Vagina (tissue), 2 donors: ENCODE measurements at places on chromosomes 6 and 20.

DNA sequence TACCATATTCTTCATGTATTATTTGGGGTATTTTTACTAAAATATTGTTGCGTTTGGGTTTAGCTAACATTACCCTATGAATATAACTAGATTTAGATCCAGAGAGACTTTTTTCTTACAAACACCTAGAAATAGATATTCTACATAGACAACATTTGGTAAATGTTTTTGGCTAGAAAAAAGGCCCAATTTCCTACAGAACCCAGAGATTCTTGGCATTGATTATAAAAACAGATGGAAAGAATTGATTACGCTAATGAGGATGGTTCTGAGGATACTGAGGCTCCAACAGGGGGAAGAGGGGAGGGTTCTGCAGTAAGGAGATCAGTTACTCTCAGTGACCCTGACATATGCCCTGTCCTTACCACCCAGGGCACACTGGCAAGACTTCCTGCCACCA lies 123.2 kb downstream of the IPCEF1 start:
- DNase-seq: no peak

DNA sequence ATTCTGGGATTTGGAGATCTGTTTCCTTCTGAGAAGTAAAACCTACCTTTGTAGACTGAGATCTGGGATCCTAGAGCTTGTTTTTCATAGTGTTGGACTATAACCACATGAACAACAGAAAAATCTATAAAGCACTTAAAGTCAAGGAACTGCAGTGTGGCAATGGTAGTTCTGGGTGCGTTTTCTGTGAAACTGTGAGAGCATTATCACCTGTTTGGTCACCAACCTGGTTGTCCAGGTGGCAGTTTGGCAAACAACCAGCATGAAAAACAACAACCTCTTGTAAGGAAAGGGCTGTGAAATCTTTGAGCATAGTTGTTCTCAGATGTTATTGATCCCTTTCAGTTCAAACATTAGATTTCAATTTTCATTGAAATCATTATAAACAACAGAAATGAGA lies 215.8 kb upstream of the CITED2 start:
- DNase-seq: no peak

DNA sequence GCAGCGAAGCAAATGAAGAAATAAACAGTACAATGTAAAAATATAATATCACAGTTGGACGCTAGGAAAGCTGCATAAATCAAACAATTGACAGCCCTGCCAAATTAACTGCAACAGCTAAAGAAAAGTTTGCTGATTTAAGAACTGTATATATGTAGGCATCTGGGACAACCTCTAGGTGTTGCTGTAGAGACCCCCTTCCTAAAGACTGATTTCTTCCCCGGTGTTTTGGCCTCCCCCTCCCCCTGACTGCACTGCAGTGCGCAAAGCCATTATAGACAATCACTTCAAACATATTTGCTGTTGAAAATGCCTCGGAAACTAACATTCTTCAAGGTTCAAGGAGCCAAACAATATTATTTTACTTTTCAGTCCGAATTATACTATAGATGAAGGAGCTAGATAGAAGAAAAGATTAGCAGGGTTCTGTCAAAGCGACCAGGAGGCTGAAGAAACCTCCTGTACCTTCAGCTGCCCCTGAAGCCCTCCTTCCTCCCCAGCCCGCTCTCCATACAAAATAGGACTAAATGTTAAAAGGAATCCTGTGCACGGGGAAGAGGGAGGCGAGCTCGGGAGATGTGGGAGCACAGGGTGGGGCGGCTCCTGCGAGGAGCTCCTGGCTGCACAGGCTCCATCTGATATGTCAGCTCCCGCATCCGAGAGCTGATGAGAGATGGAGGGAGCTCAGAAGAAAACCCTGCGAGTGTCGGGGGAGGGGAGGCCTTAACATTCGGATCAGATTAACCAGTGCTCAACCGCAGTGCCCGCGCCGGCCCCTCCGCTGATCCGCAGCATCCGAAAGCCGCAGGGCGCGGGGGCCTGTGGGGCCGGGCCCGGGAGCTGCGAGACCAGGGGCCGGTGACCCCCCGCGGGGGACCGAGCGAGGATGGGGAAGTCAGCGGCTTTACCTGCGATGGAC lies 822 bp downstream of the ELOVL4 start:
- DNase-seq: no peak

DNA sequence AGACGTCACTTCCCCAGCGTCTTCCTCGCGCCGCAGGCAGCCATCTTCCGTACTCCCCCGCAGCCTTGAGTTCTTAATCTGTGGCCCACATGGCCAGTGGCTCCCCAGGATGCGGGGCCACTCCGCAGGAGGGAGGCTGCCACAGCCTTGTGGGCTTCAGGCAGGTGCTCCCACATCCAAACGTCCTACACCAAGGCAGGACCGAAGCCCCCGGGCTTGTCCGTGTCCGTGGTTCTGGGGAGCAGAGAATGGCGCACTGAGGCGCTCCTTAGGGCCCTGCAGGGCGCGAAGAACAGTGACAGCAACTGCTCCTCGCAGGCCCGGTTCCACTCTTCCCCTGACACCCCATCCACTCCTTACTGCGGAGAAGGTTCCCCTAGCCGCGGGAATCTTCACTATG lies 755.8 kb downstream of the PRIM2 start:
- DNase-seq: no peak

GRCh38 chr6:133380047-133380446 lies 138.9 kb downstream of the EYA4 start:
- no peak for DNase-seq

DNA sequence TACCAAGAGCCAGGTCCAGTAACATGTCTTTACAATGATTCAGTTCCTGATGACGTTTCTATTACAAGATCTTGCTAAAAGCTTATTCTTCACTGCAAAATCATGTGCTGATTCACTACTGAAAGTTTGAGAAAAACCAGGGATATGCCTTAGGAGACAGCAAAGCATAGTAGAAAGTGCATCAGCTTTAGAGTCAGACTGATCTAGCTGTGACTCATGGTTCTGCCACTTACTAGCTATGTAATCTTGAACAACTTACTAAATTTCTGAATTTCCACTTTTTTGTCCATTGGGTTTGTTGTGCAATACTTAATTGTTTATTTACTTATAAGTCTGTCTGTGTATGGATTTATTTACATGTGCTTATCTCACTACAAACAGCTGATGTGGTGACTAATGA lies 198.5 kb upstream of the RSPO3 start:
- no peak for DNase-seq

- no peak for DNase-seq
Measured at GRCh38 chr6:98576791-98577190, 257.6 kb upstream of the POU3F2 start.

DNA sequence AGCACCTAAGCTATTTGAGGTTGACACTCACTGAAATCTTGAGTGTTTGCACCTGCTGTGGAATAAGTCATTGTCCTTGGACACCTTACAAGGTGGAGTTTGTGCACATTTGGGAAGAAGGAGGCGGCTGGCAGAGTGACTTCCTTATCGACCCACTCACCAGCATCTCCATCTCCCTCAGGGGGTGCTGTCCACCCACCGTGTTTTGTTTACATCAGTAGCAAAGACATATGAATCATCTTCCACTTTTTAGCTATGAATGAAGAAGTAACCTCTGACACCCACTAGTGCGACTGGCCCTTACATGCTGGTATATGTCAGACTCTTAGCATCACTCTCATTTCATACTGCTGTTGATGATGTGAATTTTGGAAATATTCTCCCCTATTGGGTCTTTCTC lies 119.5 kb upstream of the SGK1 start:
- DNase-seq: no peak

- DNase-seq: no peak
Measured at GRCh38 chr20:49892817-49893216, 22.5 kb downstream of the SPATA2 start.

DNA sequence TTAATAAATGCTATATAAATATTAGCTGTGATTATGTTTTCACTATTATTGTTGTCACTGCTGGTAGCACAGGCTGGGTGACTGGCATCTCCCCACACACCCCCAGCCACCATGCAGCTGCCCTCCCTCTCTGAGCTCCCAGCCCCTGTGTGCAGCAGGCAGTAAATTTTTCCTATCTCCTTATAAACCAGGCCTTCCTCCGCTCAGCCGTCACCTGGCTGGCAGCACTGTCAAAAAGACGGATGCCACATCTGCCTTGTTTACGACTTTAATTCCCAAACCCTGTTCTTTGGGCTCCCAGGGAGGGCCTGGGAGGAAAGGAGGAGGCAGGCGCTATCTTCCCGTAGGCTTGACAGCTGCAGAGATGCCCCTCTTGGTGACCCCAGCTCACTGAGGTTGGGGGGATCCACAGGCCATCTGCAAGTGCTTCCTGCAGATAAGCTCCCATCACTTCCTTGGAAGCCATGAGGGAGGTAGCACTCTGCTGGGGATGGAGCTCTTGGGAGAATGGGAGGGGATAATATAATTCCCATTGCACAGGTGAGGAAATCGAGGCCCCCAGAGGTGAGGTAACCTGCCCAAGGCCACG lies 94.5 kb downstream of the GRM4 start:
- no peak for DNase-seq
